ENCODE measurements at places on chromosomes 11 and 22.
A peak's percentile ranks its signal among the peaks of the same experiment; 100 is the strongest.

DNA sequence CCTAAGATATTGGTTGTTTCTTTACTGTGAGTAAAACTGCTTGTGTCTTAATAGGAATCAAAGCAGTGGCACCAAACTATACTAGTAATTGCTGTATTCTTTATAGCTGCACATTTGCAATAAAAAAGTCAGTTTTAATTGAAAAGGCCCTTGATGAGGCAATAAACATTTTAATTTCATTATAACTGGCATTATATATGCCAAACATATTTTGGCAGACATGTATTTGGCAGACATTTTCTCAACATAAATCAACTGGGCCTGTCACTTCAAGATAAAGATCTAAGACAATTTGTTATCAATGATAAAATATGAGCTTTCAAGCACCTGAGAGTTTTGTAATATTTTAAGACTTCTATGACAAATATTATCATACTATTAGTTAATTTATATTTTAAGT, 245.7 kb downstream of the SBF2 start:
- no peak overlapping the region for H3K27ac ChIP-seq
- no peaks in the 10 kb centered on the region for H3K27me3 ChIP-seq
- H3K4me1 ChIP-seq = peaks cover 6% of the 10 kb centered on the region
- H3K4me3 ChIP-seq = no peak overlapping the region
- DNase-seq = no peak

- no peak overlapping the region for H3K27ac ChIP-seq
- peaks cover 20% of the 10 kb centered on the region for H3K4me1 ChIP-seq
- no peaks in the 10 kb centered on the region for H3K36me3 ChIP-seq
- no peaks in the 10 kb centered on the region for H3K27me3 ChIP-seq
- no peak overlapping the region for H3K4me3 ChIP-seq
These were observed 186.8 kb downstream of the SOX6 start for GRCh38 chr11:16169541-16169940.

GRCh38 chr11:123100379-123101085, 38.6 kb upstream of the HSPA8 start:
- no peaks in the 10 kb centered on the region for H3K27me3 ChIP-seq
- peaks cover 47% of the 10 kb centered on the region for H3K4me1 ChIP-seq
- H3K36me3 ChIP-seq = no peaks in the 10 kb centered on the region
- no peak for DNase-seq
- peak overlapping the region; percentile 75 for H3K27ac ChIP-seq

DNA sequence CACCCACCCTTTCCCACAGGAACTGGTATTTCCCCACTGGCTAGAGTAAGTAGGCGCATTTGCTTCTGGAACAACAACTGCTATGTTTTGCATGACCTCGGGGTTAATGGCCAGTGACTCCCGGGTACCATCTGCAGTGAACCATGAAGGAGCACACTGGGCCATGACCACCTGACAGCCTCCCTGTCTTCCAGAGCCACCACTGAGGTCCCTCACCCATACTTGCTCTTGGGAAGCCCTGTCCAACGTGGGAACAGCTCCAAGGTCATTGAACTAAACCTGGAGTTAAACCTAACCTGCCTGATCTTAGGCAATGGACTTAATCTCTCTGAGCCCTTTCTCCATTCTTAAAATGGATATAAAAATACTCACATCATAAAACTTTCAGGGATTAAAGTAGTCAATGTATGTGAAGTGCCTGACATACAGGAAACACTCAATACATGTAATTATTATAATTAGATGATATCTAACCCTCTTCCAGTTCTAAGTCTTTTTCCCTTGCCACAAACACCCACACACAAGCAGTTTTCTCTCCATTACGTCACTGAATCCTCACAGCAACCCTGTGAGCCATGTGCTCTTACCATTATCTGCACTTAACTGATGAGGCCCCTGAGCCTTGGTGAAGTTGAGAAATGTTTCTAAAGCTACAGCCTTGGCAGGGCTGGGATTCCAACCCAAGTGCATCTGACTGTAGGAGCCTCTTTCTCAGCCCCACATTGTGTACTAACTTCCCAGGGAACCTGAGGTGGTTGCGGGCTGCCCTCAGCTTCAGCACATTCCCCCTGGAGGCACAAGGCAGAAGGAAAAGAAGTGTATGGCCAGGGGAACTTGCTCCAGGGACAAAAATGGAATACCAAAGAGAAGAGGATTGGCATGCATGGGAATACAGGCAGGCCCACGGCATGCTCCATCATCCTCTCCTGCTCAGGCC, 74.5 kb upstream of the NCAM1 start:
- H3K4me3 ChIP-seq = no peak overlapping the region
- DNase-seq = no peak
- no peaks in the 10 kb centered on the region for H3K36me3 ChIP-seq
- no peak overlapping the region for H3K27ac ChIP-seq
- H3K4me1 ChIP-seq = peaks cover 26% of the 10 kb centered on the region

DNA sequence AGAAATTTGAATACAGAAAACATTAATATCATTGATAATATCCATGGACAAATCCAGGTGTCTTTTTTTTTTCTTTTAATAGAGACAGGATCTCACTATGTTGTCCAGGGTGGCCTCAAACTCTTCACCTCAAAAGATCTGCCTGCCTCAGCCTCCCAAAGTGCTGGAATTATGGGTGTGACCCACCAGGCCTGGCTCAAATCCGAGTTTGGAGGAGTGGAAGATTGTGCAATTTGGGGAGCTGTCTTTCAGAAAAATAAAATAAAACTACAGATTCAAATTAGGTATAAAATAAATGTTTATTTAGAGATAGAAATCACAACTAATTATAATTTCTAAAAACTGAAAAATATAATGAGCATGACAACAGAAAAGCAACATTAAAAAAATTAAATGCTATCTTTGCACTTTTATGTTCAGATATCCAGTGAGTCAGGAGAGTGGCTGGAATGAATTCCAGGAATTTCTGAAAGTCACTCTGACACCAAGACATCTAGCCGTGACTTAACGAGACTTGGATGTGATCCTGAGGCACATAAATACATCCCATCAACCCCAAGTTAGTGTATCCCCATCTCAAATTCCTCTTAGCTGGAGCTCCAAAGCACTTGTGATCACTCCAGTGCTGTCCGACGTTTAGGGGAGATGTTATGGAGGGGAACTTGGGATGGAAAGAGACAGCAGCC, 128.6 kb upstream of the THY1 start:
- peaks cover 5% of the 10 kb centered on the region for H3K27me3 ChIP-seq
- no peaks in the 10 kb centered on the region for H3K4me1 ChIP-seq
- no peak for DNase-seq
- H3K27ac ChIP-seq = no peak overlapping the region
- no peak overlapping the region for H3K4me3 ChIP-seq

- H3K4me1 ChIP-seq = no peaks in the 10 kb centered on the region
- no peaks in the 10 kb centered on the region for H3K36me3 ChIP-seq
- H3K27ac ChIP-seq = no peak overlapping the region
These were observed 220.5 kb upstream of the B3GAT1 start for GRCh38 chr11:134632347-134633119.

DNA sequence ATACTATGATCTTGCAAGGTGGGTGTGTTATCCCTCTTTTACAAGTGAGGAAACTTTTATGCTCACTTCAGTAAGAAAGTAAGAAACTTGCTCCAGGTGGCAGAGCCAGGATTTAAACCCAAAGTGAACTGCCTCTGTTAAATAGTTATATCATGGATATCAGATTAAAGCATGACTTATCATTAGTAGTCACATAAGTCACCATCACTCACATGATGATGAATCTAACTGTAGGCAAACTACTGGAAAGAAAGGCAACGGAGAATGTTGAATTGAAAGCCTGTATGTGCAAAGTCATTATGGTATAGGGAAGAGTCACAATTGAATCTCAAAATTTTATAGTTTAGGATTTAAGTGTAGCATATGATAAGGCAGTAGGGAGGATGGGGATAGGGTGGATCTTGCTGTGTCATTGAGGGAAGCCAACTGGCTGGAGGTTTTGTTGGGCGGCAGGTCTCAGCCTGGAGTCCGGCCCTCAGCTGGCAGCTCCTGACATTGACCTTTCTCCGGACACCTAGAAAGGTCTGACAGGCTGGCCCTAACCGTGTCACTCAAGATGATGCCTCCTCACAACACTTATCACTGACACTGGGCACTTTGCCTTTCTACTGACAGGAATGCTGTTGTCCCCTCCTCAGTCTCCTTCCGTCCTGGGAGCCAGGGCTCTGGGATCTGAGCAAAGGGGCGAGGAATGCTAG, 98.3 kb downstream of the EMSY start:
- H3K4me3 ChIP-seq = no peak overlapping the region
- peaks cover 6% of the 10 kb centered on the region for H3K4me1 ChIP-seq
- H3K27ac ChIP-seq = no peak overlapping the region
- peak; percentile 43 for DNase-seq
- H3K27me3 ChIP-seq = no peaks in the 10 kb centered on the region

DNA sequence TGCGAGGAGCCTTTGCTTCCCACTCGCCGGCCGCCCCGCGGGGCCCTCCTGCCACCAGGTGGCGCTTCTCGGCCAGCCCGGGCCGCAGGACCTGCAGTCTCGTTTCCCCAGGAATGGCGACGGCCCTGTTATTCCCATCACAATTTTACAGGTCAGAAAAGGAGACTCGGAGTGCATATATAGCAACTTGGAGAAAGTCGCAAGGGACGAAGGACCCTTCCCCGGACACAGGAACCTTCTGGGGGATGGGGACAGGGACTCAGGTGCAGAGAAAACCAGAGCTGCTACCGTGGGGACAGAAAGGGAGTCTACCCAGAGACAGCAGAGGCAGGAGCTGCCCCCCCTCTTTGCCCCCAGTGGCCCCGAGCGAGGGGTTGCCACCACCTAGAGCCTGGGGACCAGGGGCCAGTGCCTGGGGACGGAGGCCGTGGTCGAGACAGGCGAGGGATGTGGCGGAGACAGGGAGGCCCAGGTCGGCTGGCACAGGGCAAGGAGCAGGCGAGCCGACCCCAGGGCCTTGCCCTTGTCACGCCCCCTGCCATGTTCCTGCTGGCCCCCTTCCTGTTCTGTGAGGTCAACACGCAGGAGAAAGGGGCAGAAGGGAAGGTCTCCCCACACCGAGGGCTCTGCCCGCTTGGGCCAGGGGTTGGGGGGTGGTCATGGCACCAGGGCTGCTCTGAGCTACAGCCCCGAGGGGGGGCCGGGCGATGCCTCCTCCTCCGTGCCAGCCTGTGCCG, 3.5 kb upstream of the KRTAP5-6 start:
- peaks cover 17% of the 10 kb centered on the region for H3K27me3 ChIP-seq
- peak overlapping the region; percentile 77 for H3K27ac ChIP-seq
- peaks cover 15% of the 10 kb centered on the region for H3K4me1 ChIP-seq
- DNase-seq = peak; percentile 85

- no peak overlapping the region for H3K27ac ChIP-seq
- no peaks in the 10 kb centered on the region for H3K36me3 ChIP-seq
- peaks cover 11% of the 10 kb centered on the region for H3K4me1 ChIP-seq
- H3K4me3 ChIP-seq = no peak overlapping the region
- DNase-seq = no peak
These were observed 74.1 kb upstream of the NECTIN1 start for GRCh38 chr11:119803139-119803538.

GRCh38 chr11:48020092-48020755, 39.9 kb downstream of the PTPRJ start:
- peak overlapping the region; percentile 16 for H3K27ac ChIP-seq
- H3K27me3 ChIP-seq = no peaks in the 10 kb centered on the region
- H3K4me3 ChIP-seq = no peak overlapping the region
- no peaks in the 10 kb centered on the region for H3K36me3 ChIP-seq

DNA sequence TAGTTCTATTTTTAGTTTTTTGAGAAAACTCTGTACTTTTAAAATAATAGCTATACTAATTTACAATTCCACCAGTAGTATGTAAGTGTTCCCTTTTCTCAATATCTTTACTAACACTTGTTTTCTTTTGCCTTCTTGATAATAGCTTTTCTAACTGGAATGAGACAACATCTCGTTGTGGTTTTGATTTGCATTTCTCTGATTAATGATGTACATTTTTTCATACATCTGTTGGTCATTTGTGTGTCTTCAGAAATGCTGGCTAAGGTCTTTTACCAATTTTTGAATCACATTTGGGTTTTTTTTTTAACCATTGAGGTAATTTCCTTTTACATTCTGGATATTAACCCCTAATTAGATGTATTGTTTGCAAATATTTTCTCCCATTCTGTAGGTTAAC, 258.9 kb downstream of the DYNC2H1 start:
- no peaks in the 10 kb centered on the region for H3K4me1 ChIP-seq
- H3K27ac ChIP-seq = no peak overlapping the region
- H3K4me3 ChIP-seq = no peak overlapping the region

DNA sequence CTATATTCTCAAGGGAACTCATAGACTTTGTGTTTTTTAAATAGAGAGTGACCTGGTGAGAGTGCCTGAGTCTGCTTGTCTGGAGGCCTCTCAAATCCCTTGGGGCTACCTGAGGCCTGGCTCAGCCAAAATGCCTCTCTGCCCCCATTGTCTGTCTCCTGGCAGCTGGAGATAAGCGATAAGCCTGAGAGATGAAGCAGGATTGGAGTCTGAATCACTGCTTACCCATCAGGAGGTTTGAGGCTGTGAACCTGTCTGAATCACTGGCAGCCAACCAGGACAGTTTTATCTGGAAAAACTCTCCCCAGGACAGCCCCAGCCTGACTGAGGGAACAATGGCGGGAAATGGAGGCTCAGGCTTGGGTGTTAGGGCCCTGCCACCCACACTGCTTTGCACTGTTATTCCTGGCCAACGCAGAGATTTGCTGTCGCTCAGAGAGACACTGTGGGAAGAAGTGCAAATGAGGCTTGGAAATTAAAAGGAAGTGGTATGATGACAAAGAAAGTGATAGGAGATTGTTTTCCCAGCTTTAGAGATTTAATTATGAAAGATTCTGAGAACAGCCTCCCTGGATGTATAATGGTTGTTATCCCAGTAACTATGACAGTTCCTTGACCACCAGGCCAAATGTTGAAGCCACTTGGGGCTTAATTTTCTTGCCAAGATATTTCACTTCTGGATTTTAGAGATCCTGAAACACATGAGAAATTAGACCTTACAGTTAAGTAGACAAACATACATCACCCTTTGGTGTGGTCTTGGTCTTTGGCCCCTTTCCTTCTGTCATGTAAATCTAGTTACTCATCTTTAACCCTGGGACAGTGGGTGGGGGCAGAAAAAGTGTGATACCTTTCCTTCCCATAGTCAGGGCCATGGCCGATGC, 102.1 kb downstream of the RASSF10 start:
- no peaks in the 10 kb centered on the region for H3K27me3 ChIP-seq
- peaks cover 18% of the 10 kb centered on the region for H3K4me1 ChIP-seq
- no peak overlapping the region for H3K4me3 ChIP-seq

- H3K4me3 ChIP-seq = peak overlapping the region; percentile 91
- DNase-seq = peak; percentile 57
- H3K27ac ChIP-seq = peak overlapping the region; percentile 93
- peaks cover 86% of the 10 kb centered on the region for H3K4me1 ChIP-seq
- H3K36me3 ChIP-seq = peaks cover 3% of the 10 kb centered on the region
- H3K27me3 ChIP-seq = no peaks in the 10 kb centered on the region
These were observed 3.0 kb downstream of the ADAMTS15 start for GRCh38 chr11:130451231-130452019.
